ENCODE measurements at places on chromosomes 3 and 15. TPM values are rescaled to one million over a fixed set of nuclear protein-coding genes. Genes with fewer than 3 reads are reported as not detected.

Gene SHC4
- total RNA-seq: 1.1 TPM

Gene CFAP20DC
- total RNA-seq: 0.06 TPM

Gene GOLGA8G
- not detected for total RNA-seq

Gene CYP1A2
- total RNA-seq: not detected

Gene SYNM
- 1.8 TPM for total RNA-seq

Gene SCAANT1
- total RNA-seq: not detected

Gene RAB8B
- 46.1 TPM for total RNA-seq

Gene RETNLB
- total RNA-seq: not detected

Gene IL17RB
- total RNA-seq: not detected

Gene MESP2
- total RNA-seq: 1.3 TPM

Gene WNT5A
- total RNA-seq: 7.4 TPM

Gene ZNF860
- 0.05 TPM for total RNA-seq

Gene UACA
- 41.1 TPM for total RNA-seq

Gene FBXW12
- not detected for total RNA-seq

Gene ZBTB20
- total RNA-seq: 27.1 TPM

Gene GOLGA6D
- not detected for total RNA-seq

Gene PRSS50
- not detected for total RNA-seq

Gene PIAS1
- 9.2 TPM for total RNA-seq

Gene ERICH6
- total RNA-seq: not detected

Gene SLC12A1
- total RNA-seq: not detected

Gene ROBO2
- total RNA-seq: not detected

Gene GPR176
- 40.3 TPM for total RNA-seq

Gene OR5H6
- total RNA-seq: not detected

Data from cardiac ventricle fibroblast (primary cell).